ENCODE measurements at places on chromosomes 7 and 10. TPM values are rescaled to one million over a fixed set of nuclear protein-coding genes. Genes with fewer than 3 reads are reported as not detected.

DNA sequence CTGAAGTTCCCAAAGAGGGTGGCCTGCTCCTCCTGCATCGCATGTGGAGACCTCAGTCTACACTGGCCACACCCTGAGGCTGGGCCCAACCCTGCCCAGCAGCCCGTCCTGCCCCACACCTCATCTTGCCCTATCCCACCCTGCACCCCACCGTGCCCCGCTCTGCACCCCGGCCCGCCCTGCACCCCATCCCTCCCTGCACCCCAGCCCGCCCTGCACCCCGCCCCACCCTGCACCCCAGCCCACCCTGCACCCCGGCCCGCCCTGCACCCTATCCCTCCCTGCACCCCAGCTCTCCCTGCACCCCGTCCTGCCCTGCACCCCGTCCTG, 14.5 kb downstream of the VENTX start:
- DNase-seq: no peak

DNA sequence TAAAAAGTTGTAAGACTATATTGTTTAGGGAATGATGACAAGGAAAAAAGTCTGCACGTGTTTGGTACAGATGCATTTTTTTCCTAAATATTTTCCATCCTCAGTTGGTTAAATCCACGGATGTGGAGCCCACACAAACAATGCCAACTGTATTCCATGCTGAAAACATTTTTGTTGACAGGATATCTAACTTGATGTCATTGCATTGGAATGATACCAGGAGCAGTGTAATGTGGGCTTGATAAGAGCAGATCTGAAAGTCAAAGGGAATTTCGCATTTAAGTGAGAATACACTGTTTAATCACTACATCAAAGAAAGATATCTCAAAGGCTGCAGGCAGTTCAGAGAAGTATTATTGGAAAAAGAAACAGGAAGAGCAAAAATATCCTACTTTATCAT, 49.5 kb upstream of the TMEM140 start:
- no peak for DNase-seq

DNA sequence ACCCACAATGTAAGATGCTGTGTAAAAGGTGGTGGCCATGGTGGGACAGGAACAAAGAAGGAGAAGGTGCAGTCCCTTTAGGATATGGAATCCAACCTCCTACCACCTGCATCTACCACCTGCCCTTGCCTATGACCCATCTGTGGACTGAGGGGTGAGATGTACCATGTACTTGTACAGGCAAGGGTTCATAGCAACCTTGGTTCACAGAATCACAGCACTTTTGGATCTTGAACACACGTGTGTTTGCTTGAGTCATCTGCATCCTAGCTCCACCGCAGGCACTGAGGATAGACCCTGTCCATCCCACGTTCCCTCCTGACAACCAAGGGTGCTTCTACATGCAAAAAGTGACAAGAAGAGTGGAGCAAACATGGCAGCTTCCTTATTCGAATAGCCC, 162.3 kb downstream of the GFRA1 start:
- no peak for DNase-seq

GRCh38 chr10:34771525-34771924, 43.6 kb downstream of the PARD3 start:
- no peak for DNase-seq

DNA sequence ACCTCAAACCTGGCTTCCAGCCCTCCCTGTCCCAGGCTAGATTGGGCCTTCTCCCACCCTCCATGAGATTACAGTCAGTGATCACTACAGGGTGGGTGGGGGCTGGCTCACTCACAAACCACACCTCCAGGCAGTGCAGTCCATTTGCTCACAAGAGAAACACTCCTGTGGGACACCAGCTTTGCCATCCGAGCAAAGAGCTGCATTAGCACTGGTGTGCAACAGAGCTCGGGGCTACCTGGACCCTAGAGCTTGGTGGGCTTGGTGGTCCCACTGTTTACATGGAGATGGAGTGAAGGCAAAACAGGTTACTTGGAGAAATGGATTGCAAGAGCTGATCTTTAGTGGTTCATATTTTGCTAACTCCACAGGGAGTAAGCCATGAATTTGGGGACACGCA, 451.7 kb upstream of the ZMIZ1 start:
- no peak for DNase-seq

GRCh38 chr10:107442035-107442505, 277.6 kb upstream of the SORCS1 start:
- no peak for DNase-seq

GRCh38 chr10:101228966-101229265, 347 bp downstream of the LBX1 start:
- DNase-seq: no peak

The FKBP14 gene
- total RNA-seq: 26.2 TPM

The RNF32 gene
- 1.6 TPM for total RNA-seq
